ENCODE measurements at places on chromosomes 13 and 19. TPM values are rescaled to one million over a fixed set of nuclear protein-coding genes. Genes with fewer than 3 reads are reported as not detected.

PEG3 gene
- total RNA-seq, result 1.2 TPM

HSPB6 gene
- total RNA-seq, result 0.65 TPM

CRLF1 gene
- not detected for total RNA-seq

SUCLA2 gene
- 53.6 TPM for total RNA-seq
